ENCODE measurements at places on chromosomes 7 and 10.
A peak's percentile ranks its signal among the peaks of the same experiment; 100 is the strongest.

GRCh38 chr10:125624800-125625199, 58.2 kb downstream of the TEX36 start:
- H3K36me3 ChIP-seq, result no peaks in the 10 kb centered on the region
- peak overlapping the region; percentile 38 for H3K27ac ChIP-seq
- H3K4me1 ChIP-seq, result peaks cover 3% of the 10 kb centered on the region

GRCh38 chr10:107091126-107091525, 73.4 kb downstream of the SORCS1 start:
- no peaks in the 10 kb centered on the region for H3K36me3 ChIP-seq
- DNase-seq, result no peak
- H3K27me3 ChIP-seq, result no peaks in the 10 kb centered on the region
- no peak overlapping the region for H3K27ac ChIP-seq
- no peak overlapping the region for H3K4me3 ChIP-seq

GRCh38 chr10:96921655-96922054, 89.6 kb downstream of the LCOR start:
- no peak for DNase-seq
- H3K36me3 ChIP-seq, result no peaks in the 10 kb centered on the region
- no peak overlapping the region for H3K27ac ChIP-seq
- peaks cover 10% of the 10 kb centered on the region for H3K4me1 ChIP-seq
- no peaks in the 10 kb centered on the region for H3K27me3 ChIP-seq

- DNase-seq, result peak; percentile 49
- no peak overlapping the region for H3K27ac ChIP-seq
- no peaks in the 10 kb centered on the region for H3K27me3 ChIP-seq
- no peaks in the 10 kb centered on the region for H3K36me3 ChIP-seq
These were observed 50.5 kb upstream of the FOXK1 start for GRCh38 chr7:4631380-4632179.

- no peaks in the 10 kb centered on the region for H3K36me3 ChIP-seq
- H3K27me3 ChIP-seq, result no peaks in the 10 kb centered on the region
- peaks cover 1% of the 10 kb centered on the region for H3K4me1 ChIP-seq
These were observed 70.6 kb downstream of the CTTNBP2 start for GRCh38 chr7:117802660-117803059.

DNA sequence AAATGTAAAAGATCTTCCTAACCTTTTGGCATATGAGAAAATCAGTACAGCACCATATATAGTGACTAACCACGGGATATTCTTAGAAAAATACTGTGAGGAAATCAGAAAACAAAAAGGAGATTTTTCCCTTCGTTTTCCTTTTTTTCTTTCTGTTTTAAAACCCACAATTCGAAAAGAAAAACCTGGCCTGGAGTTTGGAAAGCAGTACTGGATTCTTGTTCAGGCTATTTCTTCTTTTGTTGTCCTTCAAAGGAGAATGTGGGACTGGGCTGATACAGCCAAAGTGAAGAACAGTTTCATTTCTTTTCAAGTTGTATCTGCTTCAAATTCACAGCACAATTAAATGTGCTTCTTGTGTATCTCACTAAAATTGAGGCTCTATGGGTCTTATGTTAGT, 156.8 kb upstream of the PHYHIPL start:
- no peaks in the 10 kb centered on the region for H3K27me3 ChIP-seq
- H3K4me3 ChIP-seq, result no peak overlapping the region
- H3K4me1 ChIP-seq, result peaks cover 8% of the 10 kb centered on the region
- H3K27ac ChIP-seq, result no peak overlapping the region
- H3K36me3 ChIP-seq, result no peaks in the 10 kb centered on the region

DNA sequence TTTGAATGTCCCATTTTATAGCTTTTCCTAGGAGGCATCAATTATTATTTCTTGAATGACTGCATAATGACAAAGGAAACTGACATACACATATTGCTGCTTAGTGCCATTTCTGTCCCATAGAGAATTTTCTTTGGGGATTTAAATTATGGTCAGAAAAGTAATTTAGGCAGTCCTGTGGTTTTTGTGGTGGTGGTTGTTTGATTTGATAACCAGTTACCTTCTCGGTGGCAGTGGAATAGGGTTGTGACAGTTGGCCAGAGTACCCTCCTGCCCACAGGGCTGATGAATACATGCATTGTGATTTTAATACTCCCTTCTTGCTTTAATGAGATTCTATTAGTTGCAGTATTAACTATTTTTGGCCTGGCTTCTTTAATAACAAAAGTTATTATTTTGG, 6.6 kb upstream of the SGCE start:
- no peaks in the 10 kb centered on the region for H3K4me1 ChIP-seq
- H3K27me3 ChIP-seq, result no peaks in the 10 kb centered on the region
- H3K4me3 ChIP-seq, result no peak overlapping the region
- no peaks in the 10 kb centered on the region for H3K36me3 ChIP-seq
- DNase-seq, result no peak
- no peak overlapping the region for H3K27ac ChIP-seq

DNA sequence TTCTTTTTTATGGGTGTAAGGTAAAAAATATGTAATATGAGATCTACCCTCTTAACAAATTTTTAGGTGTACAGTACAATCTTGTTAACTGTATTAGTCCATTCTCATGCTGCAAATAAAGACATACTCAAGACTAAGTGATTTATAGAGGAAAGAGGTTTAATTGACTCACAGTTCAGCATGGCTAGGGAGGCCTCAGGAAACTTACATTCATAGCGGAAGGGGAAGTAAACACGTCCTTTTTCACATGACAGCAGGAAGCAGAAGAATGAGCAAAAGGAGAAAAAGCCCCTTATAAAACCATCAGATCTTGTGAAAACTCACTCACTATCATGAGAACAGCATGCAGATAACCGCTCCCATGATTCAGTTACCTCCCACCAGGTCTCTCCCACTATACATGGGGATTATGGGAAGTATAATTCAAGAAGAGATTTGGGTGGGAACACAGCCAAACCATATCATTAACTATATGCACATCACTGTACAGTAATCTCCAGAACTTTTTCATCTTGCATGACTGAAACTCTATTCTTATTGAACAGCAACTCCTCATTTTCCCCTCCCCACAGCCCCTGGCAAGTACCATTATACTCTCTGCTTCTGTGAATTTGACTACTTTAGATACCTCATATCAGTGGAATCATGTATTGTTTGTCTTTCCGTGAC, 127.4 kb downstream of the WNT2 start:
- no peak for DNase-seq
- no peaks in the 10 kb centered on the region for H3K27me3 ChIP-seq
- no peaks in the 10 kb centered on the region for H3K4me1 ChIP-seq

GRCh38 chr7:141557360-141557759, 6.2 kb downstream of the AGK start:
- H3K4me3 ChIP-seq, result no peak overlapping the region
- H3K4me1 ChIP-seq, result peaks cover under 1% of the 10 kb centered on the region
- no peaks in the 10 kb centered on the region for H3K27me3 ChIP-seq

DNA sequence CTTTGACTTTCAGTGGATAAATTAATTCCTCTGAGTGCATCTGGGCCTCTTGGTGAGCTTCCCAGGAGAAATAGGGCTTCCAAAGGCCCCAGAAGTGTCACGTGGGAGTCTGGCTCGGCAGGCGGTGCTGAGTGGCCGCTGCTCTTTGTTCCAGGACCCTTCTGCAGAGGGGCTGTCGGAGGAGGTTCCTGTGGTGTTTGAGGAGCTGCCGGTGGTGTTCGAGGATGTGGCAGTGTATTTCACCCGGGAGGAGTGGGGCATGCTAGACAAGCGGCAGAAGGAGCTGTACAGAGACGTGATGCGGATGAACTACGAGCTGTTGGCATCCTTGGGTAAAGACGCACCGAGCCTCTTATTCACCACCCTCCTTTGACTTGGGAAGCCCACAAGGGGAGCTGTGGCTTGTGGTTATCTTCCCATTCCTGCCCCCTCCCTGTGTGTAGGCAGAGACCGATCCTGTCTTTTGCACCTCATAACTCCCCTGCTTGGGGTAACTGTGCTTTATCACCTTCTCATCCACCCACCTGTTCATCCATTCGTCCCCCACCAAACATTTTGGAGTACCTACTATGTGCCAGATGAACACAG, 11.9 kb downstream of the ZNF862 start:
- no peaks in the 10 kb centered on the region for H3K36me3 ChIP-seq
- peaks cover 9% of the 10 kb centered on the region for H3K4me1 ChIP-seq
- no peak overlapping the region for H3K27ac ChIP-seq
- no peak for DNase-seq
- no peaks in the 10 kb centered on the region for H3K27me3 ChIP-seq

DNA sequence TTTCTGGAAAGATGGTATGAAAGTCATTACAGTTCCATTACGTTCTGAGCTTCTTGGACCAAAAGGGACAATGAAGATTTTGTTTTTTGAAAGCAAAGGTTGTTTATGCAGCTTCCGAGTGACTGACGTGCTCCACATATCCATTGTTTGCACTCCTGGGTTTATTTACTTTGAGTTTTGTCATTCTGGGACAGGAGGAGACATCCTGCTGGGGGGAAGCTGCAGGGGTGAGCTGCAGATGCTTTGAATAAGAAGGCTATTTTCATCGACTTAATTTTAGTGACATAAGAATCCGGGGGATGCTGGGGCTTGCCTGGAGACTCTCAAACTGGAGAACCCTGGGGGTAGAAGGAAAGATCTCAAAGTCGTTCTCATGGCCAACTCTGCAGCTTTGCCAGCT, 12.7 kb upstream of the SFMBT2 start:
- H3K27ac ChIP-seq, result no peak overlapping the region
- no peaks in the 10 kb centered on the region for H3K36me3 ChIP-seq
- no peaks in the 10 kb centered on the region for H3K27me3 ChIP-seq
- no peak for DNase-seq

Data from pancreas (tissue), 10 donors.